ENCODE measurements at places on chromosomes 4 and X.
A peak's percentile ranks its signal among the peaks of the same experiment; 100 is the strongest.

GRCh38 chrX:49192722-49193328 lies 6.7 kb upstream of the PRICKLE3 start:
- DNase-seq: no peak

DNA sequence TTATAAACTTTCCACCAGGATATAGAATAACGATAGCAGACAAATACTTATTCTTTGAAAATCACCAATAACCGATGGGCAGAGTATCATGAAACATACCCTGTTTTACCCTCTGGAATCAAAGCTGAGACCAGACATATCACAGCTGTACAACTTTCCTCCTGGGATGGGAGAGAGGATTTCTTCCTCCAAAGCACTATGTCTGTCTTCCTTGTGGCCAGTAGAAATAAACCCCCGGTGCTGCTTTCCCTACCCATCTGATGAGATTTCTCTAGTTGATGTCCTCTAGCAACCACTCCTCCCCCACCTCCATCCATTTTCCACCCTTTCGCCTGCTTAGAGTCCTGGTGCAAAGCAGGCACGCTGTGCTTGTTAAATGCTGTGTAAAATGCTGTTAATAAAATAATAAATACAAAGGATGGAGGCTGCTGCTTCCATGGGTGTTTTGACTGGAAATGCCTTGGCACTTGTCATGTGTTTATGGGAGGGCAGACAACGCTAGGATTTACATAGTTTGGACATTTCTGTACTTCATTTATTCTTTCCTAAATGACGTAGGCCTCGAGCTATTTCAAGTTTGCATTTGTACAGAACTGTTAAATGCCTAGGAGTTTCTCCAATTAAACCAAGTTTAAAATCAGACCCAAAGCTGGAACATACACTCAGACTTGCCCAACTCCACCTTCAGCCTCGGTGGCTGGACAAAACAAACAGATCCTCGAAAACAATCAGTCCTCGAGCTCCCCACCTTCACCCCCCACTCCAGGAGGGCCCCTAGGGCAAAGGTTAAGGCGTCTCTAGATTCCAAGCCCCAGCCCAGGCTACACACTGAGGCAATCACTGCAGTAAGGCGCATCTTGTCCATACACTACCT lies 10.1 kb downstream of the BCOR start:
- DNase-seq: no peak

- no peak for DNase-seq
Measured at GRCh38 chr4:113423631-113424030, 337.9 kb downstream of the CAMK2D start.

DNA sequence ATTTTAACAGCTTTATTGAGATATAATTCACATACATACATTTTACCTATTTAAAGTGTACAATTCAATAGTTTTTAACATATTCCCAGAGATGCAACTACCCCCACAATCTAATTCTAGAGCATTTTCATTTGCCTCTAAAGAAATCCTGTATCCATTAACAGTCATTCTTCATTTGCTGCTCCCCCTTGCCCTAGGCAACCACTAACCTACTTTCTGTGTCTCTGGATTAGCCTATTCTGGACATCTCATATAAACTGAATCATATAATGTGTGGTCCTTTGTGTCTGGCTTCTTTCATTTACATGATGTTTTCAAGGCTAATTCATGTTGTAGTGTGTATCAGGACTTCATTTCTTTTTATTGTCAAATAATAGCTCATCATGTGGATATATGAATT lies 105.1 kb upstream of the GRPR start:
- no peak for DNase-seq

GRCh38 chr4:71251261-71251660 lies 87.6 kb upstream of the SLC4A4 start:
- DNase-seq: no peak

DNA sequence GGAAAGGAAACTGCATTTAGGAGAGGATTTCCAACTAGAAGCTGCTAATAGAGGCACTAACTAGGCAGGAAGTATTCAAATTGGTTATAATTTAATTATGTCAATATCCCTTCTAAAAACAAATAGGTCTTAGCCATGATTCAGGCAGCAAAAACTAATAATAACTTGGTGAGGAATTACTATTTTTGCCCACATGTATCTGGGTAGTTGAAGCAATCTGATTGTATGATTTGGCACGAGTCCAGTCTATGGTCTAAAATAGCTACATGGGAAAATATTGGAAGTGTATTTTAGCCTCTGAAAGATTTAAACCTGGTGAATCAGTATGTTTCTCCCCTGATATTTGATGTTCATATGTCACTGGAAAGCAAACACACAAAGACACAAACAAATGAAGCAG lies 62.2 kb downstream of the MFAP3L start:
- DNase-seq: no peak

DNA sequence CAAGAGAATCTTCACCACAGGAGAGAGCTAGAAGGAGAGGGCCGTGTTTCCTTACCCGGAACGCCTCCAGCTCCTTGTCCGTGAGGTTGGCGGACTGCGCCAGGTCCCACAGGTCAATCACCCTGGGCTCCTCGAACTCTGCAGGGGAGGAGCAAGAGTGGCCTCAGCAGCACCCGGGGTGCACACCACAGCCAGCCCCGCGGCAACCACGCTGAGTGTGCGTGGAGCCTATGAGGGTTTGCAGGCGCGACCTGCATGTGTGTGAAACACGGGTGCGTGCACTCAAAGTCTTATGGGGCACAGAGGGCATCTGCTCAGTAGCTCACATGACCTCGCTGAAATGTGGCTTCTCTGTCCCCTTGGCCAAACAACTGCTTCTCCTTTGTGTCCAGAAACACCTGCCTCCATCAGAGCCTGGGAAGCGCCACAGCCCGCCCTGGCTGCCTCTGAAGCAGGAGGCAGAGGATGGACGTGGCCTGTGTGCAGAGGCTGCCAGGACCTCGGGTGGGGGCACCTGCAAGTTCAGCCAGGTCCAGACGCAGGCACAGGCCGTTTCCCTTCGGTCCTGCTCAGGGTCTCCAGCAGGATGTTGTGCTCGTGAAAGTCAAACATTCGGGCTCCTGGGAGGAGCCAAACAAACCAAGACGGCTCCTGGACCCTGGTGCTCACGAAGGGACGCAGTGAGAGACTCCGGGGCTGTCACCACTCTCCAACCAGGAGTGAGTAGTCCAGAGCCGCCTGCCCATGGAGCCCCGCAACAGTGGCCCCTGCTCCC lies 16.0 kb downstream of the LRPAP1 start:
- no peak for DNase-seq

DNA sequence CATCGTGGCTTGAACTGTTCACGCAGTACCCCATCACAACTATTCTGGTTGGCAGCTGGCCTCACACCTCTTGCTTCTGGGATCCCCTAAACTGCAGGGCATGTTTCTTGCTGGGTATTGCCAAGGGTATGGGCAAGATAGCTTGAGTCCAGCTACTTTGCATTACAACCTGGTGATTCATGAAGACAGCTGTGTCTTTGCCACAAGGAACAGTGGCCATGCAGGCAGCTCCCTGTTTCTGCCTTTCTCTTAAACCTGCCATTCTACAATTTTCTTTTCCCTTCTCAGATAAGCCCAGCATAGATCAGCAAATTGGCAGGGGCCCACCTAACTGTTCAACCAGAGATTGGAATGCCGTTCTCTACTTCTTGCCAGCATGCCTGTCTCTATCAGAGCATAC lies 42.8 kb downstream of the TENM3 start:
- peak; percentile 41 for DNase-seq

All from mammary epithelial cell (primary cell).